A172 (cell line): ENCODE measurements at places on chromosomes 5 and 9.
A peak's percentile ranks its signal among the peaks of the same experiment; 100 is the strongest.

- no peak for DNase-seq
Observed at GRCh38 chr9:132577119-132577518, 5.3 kb upstream of the BARHL1 start.

- no peak for DNase-seq
Observed at GRCh38 chr5:83156001-83156400, 78.7 kb downstream of the XRCC4 start.

GRCh38 chr9:89462199-89462598 is 35.7 kb downstream of the SEMA4D start:
- DNase-seq, result no peak

GRCh38 chr5:87944553-87945285 is 323.9 kb downstream of the TMEM161B start:
- DNase-seq, result no peak

DNA sequence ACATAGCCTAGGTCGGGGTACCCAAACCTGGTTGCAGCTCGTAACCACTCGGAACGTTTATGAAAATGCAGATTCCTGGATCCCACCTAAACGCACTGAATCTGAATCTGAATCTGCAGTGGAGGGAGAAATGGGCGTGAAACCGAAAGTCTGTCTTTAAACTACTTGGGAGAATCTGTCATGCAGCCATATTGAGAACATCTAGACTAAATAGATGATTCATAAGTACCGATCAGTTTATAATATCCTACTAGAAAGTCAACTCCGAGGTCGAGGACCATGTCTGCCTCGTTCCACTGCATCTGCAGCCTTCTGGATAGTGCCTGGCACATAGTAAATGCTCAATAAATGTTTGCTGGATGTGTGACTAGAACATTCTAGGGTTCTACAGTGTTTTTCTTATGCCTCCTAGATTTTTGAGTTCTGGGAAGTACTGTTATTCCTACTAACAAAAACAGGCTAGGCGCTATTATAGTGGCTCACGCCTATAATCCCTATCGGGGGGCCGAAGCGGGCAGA is 632 bp downstream of the COQ4 start:
- no peak for DNase-seq

DNA sequence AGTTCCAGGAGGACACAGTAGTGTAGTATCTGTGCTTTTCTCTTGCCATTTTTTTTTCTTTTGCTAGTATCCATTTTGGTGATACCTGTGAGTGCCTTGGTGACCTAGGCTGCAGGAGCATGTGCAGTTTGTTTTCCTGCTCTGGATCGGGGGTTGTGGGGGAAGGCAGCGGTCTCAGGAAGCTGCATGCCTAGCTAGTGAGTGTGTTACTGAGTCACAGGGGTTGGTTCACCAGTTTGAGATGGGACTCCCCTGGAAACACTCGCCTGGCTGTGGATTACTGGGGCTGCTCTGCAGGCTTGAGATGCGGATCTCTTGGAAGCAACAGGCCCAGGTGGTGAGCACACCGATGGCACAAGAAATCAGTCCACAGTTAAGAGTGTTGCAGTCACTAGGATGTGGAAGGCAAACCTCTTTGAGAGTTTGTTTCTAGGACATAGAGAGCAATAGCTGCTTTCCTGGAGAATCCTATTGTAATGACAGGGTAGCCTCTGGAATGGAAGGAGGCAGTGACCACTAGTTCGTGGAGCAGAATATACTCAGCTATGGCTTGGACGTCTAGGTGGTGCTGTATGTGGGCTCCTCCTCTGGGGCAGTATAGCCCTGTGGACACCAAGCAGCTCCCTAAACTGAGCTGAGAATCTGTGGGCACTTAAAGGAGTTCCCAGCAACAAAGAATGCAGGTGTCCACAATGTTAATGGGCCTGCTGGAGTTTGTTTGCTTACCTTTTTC is 20.0 kb upstream of the SPATA31E1 start:
- DNase-seq, result peak; percentile 91

GRCh38 chr5:172748341-172748843 is 22.6 kb downstream of the DUSP1 start:
- DNase-seq, result no peak

GRCh38 chr5:55004729-55005128 is 19.3 kb upstream of the GZMK start:
- DNase-seq, result no peak

GRCh38 chr5:99037668-99038067 is 108.9 kb upstream of the CHD1 start:
- peak; percentile 65 for DNase-seq

GRCh38 chr9:137235424-137236237 is 4.9 kb downstream of the SLC34A3 start:
- no peak for DNase-seq

GRCh38 chr5:74550927-74551326 is 89.6 kb downstream of the ENC1 start:
- no peak for DNase-seq

GRCh38 chr5:127840198-127840524 is 137.0 kb downstream of the CCDC192 start:
- no peak for DNase-seq
